ENCODE measurements at places on chromosomes 1 and 21. TPM values are rescaled to one million over a fixed set of nuclear protein-coding genes. Genes with fewer than 3 reads are reported as not detected.
A peak's percentile ranks its signal among the peaks of the same experiment; 100 is the strongest.

- DNase-seq: no peak
These were observed 74.7 kb upstream of the OLFM3 start for GRCh38 chr1:102071451-102071850.

- DNase-seq: peak; percentile 95
These were observed 707 bp upstream of the KLHL21 start for GRCh38 chr1:6603238-6603914.

Gene LRRC3
- not detected for total RNA-seq

GRCh38 chr1:46522184-46522968 is 29.1 kb downstream of the KNCN start:
- DNase-seq: peak; percentile 34

Gene BARHL2
- not detected for total RNA-seq
